Smooth muscle cell of bladder (primary cell): ENCODE measurements at places on chromosomes 1 and 21. TPM values are rescaled to one million over a fixed set of nuclear protein-coding genes. Genes with fewer than 3 reads are reported as not detected.

The HES3 gene
- not detected in 2 replicates for total RNA-seq

The RGS8 gene
- not detected in 2 replicates for total RNA-seq

The FNDC10 gene
- 0.43 and 0.92 TPM in 2 replicates for total RNA-seq

The CFHR5 gene
- not detected in 2 replicates for total RNA-seq

The GJB3 gene
- total RNA-seq = not detected in 2 replicates

The ANKRD65 gene
- 0.28 and 0.46 TPM in 2 replicates for total RNA-seq
